Stimulated activated CD4-positive, alpha-beta T cell treated with anti-CD3 and anti-CD28 coated beads, TNF-alpha, amount 100 ng/mL, for 1 hour (primary cell): ENCODE measurements at places on chromosomes 16 and 17.

GRCh38 chr16:3158026-3158509 is 23.2 kb downstream of the ZNF213 start:
- no peak for DNase-seq

DNA sequence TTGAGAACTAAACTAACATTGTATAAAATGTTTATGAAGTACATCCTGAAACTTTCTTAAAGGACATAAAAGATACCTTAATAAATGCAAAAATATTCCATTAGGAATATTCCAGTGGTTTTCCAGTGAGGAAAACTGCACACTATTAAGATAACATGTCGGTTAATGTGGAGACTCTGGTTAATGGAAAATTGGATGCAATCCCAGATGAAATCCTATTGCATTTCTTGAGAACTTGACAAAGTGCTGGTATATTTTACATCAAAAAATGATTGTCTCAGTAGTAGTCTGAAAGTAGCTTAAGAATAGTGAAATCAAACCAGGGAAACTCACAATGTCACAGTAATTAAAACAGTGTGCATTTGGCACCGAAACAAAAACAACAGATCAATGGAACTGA is 202.5 kb upstream of the MON1B start:
- no peak for DNase-seq

GRCh38 chr16:69890892-69891282 is 60.2 kb upstream of the CLEC18A start:
- DNase-seq, result no peak

- no peak for DNase-seq
These were observed 16.1 kb upstream of the MTSS2 start for GRCh38 chr16:70701998-70702397.

DNA sequence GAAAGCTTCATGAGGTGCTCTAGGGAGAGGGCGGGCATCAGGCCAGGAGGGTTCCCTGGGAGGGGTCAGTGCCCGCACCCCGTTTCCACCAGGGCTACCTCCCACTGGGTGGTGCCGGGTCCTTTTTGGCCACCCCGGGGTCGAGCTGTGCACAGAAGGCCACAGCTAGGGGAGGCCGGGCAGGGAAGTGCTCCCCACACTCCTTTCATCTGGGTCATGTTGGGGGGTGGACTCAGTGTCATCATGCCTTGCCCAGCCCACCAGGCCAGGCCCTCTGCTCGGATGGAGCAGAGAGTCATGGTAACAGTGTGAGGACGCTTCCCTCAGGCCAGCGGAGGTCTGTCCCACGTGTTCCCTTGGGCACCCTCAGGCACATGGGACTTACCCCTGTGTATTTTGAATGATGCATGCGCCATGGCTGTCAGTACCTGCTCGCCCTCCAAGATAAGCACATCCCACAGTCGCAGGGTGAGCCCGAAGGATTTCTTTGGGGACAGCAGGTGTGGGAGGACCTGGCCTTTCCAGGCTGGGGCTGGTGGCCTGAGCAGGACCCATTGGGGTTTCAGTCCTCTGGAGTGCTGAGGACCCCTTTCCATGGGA is 46.4 kb downstream of the TNFRSF13B start:
- DNase-seq, result no peak

DNA sequence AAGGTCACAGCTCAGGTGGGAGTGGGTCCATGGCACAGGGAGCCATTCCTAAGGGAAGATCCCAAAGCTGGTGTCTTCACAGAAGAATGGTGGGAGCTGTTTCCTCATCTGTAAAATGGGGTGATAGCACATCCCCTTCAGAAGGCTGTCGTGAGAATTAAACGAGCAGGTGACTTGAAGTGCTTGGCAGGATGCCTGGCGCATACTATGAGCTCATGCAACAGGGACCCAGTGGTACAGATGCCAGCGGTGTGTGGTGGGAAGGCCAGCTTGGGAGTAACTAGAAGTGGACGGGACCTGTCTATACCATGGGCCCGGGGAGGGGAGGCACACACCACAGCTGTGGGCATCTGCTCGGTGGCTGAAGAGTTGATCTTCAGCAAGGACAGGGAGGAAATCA is 189.3 kb upstream of the TNRC6C start:
- DNase-seq, result no peak

- DNase-seq, result no peak
These were observed 66.0 kb upstream of the HAS3 start for GRCh38 chr16:69039333-69039941.

DNA sequence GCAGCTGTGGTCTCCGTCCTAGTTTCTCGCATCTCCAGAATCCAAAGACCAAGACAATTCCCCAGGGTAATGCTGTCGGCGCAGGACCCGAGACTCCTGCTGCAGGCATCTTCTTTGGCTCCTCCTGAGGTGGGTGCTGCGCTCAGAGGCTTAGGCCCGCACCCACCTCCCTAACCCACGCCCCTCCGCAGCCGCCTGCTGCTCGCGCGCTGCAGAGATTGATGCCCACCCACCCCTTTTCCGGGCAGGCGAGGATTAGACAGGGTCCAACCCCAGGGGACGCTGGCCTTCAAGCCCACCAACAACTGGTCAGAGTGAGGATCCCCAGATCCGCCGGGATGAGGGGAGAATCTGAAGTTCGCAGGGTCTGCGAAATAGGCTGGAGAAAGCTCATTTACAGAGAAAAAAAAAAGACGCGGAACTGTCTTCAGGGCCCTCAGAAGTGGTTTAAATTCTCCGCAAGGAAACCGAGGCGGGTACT is 27.9 kb downstream of the SLFN11 start:
- no peak for DNase-seq

- no peak for DNase-seq
These were observed 308.9 kb upstream of the MON1B start for GRCh38 chr16:76882105-76882504.

DNA sequence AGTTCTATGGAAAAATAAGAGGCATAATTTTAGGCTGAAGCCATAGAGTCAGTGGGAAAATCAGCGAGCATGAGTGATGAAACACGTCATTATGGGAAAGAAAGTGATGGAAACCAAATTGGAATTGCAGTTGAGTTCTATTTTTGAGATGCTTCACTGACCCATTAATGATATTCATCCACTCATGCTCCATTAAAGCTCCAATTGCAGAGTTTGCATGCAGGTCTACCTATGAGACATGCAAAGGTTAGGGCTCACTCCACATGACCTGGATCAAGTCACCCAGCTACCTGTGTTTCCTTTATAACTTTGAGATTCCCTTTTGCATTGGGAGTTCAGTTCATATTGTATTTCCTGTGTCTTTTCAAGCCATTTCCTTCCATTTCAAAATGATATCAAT is 8.0 kb upstream of the KRTAP2-4 start:
- no peak for DNase-seq

GRCh38 chr16:85025781-85026653 is 1.6 kb upstream of the KIAA0513 start:
- DNase-seq, result no peak

DNA sequence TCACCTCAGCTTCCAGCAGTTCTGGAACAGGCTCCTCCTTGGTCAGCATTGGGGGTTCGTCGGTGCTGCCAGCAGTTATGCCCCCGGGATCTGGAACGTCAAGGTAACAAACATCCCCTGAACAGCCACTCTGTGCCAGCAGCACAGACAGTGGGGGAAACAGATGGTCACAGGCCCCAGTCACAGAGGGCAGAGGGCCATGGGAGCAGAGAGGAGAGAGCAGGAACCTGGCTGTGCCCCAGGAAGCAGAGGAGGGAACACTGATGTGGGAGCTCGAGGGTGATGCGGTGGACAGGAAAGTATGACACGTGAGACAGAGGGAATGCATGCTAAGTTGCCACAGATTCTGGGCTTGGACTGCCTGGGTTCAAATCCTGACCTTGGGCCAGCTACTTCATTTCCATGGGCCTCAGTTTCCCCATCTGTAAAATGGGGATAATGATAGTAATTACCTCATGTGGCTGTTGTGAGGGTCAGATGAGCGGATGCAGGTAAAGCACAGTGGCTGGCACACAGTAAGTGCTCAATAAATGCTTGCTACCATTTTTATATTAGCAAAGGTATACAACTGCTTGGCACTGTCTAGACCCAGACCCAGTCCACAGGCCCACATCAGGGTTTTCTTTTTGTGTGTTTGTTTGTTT is 4.9 kb downstream of the BCL7C start:
- no peak for DNase-seq

GRCh38 chr16:72371307-72372086 is 199.5 kb upstream of the PMFBP1 start:
- DNase-seq, result no peak

DNA sequence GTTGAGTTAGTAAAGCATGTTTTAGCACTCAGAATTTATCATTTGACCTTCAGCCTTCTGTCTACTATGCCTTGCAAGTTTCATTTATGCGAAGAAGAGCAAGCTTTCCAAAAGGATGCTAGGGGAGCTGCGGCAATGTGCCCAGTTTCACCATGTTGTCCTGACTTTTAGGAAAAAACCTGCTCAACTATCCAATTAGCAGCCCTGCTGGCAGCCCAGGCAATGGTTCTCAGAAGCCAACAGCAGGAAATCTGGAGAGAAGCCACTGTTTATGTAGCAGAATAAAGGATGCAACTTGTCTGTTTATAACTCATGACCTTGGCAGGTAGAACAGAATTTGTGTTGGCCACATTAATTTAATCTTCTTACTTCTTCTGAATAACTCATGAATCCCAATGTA is 230.8 kb downstream of the ABCC12 start:
- DNase-seq, result no peak

GRCh38 chr16:4548124-4548523 is 8.0 kb upstream of the C16orf96 start:
- no peak for DNase-seq

- DNase-seq, result no peak
These were observed 45.9 kb upstream of the MEIOC start for GRCh38 chr17:44610331-44610730.

GRCh38 chr17:75504347-75505151 is 10.8 kb downstream of the CASKIN2 start:
- DNase-seq, result no peak

DNA sequence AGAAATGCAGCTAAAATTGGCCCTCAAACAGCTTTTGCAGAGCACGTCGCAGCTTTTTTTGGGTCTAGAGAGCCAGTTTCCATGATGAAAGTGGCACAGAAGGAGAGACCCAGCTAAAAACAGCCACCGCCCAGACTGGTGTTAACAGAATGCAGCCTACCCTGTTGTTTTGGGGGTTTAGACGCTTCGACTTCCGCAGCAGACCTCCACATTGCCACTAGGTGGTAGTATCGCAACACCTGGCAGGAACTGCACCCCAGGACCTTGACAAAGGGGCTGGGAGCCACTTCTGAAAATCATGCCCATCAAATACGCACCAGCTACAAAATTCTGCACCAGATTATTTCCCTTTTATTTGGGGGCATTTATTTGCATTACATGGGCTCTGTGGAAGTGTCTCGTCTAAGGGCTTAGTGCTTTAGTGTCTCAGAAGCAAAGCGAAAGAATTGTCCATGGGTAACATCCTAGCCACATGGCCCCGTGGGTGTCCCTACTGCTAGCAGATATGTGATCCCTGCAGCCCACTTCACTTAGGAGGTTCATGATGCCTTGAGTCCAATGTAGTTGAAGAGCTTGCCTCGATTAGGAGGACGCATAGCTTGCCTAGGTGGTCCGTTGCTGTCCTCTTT is 167.1 kb downstream of the HAPSTR1 start:
- DNase-seq, result no peak

DNA sequence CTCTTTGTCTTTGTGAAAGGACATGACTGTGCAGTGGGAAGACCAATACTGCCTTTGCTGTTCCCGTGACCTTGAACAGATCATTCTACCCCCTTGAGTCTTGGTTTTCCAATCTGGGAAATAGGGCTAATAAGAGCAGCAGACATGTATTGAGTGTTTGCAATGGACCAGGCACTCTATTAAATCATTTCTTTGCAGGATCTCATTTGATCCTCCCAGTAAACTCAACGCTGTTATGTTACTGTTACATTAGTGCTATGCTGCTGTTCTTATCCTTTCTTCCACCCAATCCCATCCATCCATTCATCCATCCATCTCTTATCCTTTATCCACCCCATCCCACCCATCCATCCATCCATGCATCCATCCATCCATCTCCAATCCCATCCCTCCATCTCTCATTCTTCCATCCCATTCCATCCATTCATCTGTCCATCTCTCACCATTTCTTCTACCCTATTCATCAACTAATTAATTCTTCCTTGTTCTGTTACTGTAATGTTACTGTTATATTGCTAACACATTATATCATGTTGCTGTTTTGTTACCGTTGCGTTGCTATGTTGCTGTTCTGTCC is 65.1 kb downstream of the ABCC6 start:
- no peak for DNase-seq

DNA sequence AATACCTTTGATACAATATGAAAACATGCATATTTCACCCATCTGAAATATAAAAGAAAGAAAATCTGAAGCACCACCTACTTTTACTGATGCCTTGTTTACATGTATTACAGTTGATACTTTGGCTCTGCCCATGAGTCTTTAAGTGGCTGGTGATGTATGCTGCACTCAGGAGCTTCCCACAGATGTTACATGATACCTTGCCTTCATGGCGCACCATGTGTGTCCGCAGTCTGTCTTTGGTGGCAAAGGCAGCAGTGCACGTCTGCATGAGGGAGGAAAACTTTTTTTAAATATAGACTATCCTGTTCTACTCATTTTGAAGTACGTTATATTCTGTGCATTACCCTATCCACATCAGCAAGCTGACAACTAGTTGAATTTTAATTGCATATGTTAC is 7.5 kb downstream of the VEZF1 start:
- no peak for DNase-seq

DNA sequence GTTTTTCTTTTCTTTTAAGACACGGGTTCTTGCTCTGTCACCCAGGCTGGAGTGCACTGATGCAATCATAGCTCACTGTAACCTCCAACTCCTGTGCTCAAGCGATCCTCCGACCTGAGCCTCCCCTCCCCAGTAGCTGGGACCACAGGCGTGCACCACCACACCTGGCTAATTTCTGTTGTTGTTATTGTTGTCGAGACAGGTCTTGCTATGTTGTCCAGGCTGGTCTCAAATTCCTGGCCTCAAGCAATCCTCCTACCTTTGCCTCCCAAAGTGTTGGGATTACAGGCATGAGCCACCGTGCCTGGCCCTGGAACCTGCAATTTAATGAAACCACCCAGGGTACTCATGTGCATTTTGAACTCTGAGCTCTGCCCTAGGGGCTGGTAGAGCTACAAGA is 24.1 kb downstream of the JUP start:
- DNase-seq, result no peak

DNA sequence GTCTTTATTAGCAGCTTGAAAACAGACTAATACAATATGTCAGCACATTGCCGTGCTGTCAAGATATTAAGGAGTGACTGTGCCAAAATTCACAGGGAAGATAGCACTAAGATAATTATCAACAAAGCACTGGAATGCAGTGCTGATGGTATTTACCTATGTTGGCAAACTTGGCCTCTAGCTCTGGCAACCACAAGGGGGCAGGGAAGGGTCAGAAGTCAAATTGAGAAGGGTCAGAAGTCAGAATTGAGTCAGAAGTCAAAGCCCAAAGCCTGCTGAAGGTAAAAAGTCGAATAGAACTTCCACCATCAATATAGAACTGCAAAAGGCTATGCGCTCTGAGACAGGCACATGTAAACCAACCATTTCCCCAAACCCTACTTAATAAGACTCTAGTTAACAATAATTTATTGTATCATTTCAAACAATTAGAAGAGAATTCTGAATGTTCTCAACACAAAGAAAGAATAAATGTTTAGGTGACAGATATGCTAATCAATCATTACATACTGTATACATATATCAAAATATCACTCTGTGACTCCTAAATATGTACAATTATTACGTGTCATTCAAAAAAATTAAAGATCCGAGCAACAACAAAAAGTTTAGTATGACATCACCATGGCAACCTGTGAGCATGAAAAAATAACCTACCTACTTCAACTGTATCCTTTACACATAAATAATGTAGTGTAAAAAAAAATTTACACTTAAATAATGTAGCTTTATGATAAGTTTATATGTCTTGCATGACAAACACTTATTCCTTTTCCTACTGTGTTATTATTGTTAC is 916.1 kb downstream of the KCNJ2 start:
- DNase-seq, result no peak
